ENCODE measurements at places on chromosomes 1 and 21.

- DNase-seq, result no peak
These were observed 37.2 kb downstream of the RRP1 start for GRCh38 chr21:43826623-43826974.

DNA sequence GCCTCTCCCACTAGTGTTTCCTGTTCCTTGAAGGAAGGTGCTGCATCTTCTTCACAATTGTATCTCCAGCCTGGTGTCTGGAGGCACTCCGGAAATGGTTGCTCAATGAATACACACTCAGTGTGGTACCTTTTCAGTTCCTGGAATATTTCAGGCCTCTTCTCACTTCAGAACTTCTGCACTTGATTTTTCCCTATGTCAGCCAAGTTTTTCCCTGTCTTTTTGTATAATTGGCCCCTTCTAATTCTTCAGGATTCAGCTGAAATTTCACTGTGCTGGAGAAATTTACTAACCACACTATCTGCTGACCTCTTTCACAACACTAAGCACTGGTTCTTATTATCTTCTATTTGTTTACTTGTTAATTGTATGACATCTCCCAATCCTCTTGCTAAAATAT is 61.2 kb upstream of the MAP10 start:
- no peak for DNase-seq

GRCh38 chr1:21821385-21822019 is 9.4 kb downstream of the LDLRAD2 start:
- no peak for DNase-seq

DNA sequence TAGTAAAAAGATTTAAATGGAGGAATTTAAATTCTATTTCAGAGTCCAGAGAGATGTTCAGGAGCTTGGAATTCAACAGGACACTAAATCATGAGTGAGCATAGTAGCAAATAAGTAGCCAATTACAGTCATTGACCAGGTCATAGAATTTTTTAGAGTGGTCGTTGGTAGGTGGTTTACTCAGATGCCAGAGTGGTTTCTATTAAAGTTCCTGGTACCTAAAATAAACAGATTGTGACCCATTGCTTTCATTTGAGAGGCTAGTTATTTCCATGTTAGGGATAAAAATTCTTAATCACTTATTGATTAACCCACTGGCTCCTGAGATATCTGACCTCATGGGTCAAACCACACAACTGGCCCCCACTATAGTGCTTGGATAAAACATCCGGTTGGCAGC is 201.3 kb downstream of the ASTN1 start:
- DNase-seq, result no peak

- DNase-seq, result no peak
These were observed 58.0 kb downstream of the DDX20 start for GRCh38 chr1:111813440-111814304.

- DNase-seq, result no peak
These were observed 22.8 kb upstream of the PDE9A start for GRCh38 chr21:42630626-42631025.
